SJSA1 (cell line): ENCODE measurements at places on chromosomes 16 and 17. TPM values are rescaled to one million over a fixed set of nuclear protein-coding genes. Genes with fewer than 3 reads are reported as not detected.
A peak's percentile ranks its signal among the peaks of the same experiment; 100 is the strongest.

The SLX1B gene
- 20.5 and 31.8 TPM in 2 replicates for total RNA-seq

DNA sequence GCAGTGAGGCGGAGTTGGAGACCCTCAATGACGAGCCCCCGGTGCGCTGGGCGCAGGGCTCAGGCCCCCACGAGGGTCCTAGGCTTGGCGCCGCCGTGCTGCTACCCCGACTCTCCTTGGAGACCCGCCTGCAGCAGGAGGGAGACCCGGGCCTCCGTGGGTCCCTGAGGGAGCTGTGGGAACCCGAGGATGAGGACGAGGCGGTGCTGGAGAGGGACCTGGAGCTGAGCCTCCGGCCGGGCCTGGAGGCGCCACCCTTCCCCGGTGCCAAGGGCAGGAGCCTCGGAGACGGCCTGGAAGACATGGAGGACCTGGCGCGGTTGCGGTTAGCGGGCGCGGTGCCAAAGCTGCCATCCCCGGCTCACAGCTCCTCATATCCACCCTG lies 2.3 kb downstream of the MYO15B start:
- DNase-seq, result no peak

DNA sequence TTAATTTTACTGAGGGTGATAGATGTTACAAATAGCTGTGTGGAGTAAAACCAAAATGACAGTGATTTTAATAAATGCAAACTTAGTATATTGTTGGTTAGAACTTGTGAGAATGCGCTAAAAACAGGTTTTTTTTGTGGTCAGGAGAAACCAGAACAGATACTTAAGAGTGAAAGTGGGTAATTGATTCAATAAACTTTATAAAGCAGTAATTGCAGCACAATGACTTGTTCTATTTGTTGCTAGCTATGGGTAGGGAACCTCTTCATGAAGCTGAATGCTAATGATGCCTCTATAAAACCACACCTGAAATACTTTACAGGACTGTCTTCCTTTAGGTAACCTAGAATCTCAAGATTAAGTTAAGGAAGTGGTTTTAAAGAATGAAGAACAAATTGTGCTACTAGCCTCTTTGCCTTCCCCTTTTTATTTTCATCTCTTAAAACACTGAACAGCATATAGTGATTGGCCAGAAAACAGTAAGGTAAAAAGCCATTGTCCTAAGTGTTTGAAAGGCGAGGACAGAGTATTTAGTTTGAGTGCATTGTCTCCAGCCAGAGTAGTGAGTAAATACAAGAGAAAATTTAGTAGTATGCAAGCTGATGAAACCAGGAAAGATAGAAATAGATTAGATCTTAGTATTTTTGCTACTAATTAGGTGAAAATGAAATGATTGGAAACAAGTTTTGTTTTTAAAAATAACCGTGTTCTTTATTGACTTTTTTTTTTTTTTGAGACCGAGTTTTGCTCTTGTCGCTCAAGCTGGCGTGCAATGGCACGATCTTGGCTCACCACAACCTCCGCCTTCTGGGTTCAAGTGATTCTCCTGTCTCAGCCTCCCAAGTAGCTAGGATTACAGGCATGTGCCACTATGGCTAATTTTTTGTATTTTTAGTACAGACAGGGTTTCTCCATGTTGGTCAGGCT lies 6.0 kb downstream of the GGNBP2 start:
- no peak for DNase-seq

The NLRP1 gene
- 48.2 and 49.3 TPM in 2 replicates for total RNA-seq

GRCh38 chr16:47043200-47043599 lies 69.7 kb upstream of the DNAJA2 start:
- no peak for DNase-seq

DNA sequence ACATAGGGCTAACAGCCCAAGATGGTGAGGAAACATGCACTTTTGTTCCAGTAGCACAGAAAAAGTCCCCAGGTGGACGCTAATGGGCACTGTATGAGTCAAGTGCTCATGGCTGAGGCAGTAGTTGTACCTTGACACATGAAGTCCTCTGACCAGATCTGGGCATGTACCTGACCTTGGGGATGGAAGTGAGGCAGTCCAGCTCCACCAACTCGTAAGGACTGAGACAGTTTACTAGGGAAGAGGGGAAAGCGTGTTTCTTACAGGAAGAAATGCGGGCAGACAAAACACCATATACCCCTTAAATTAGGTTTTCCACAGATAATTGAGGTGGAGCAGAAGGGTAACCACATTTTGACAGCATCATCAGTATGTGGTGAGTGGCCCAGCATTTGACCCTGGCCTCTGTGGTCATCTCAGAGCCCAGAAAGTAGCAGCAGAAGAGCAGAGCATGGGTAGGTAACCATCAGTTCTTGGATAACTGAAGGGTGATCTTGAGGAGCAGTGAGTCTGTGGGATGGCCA lies 32.4 kb upstream of the METTL9 start:
- no peak for DNase-seq

GRCh38 chr16:4500272-4500671 lies 24.1 kb downstream of the HMOX2 start:
- peak; percentile 64 for DNase-seq

The GPR142 gene
- total RNA-seq, result not detected in 2 replicates

- no peak for DNase-seq
These were observed 64.5 kb downstream of the SRCIN1 start for GRCh38 chr17:38541281-38541680.

GRCh38 chr17:42520540-42520951 lies 15.5 kb upstream of the NAGLU start:
- DNase-seq, result no peak

- DNase-seq, result no peak
These were observed 85.1 kb downstream of the SLC39A11 start for GRCh38 chr17:73007407-73007806.

The TBC1D3E gene
- 0.13 TPM in 1 of 2 replicates, not detected in the other for total RNA-seq

DNA sequence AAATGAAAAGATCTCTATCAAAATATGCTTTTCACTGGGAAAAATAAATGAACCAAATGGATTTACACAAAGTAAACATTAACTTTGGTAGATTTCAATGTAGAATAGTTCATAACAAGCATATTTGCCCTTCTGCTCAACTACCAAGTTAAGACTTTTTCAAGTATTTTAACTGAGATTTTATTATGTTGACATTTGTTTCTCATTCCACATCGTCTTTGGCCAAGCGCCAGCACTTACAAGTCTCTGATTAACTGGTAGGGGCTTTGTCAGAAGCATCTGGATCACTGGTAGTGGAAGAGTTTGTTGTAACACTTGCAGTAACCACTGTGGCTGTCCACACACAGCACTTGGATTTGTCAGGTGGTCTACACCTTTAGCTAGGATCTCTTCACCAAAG lies 22.9 kb downstream of the SLFN12L start:
- no peak for DNase-seq

- peak; percentile 76 for DNase-seq
These were observed 108.0 kb upstream of the CIBAR2 start for GRCh38 chr16:85220125-85220839.

DNA sequence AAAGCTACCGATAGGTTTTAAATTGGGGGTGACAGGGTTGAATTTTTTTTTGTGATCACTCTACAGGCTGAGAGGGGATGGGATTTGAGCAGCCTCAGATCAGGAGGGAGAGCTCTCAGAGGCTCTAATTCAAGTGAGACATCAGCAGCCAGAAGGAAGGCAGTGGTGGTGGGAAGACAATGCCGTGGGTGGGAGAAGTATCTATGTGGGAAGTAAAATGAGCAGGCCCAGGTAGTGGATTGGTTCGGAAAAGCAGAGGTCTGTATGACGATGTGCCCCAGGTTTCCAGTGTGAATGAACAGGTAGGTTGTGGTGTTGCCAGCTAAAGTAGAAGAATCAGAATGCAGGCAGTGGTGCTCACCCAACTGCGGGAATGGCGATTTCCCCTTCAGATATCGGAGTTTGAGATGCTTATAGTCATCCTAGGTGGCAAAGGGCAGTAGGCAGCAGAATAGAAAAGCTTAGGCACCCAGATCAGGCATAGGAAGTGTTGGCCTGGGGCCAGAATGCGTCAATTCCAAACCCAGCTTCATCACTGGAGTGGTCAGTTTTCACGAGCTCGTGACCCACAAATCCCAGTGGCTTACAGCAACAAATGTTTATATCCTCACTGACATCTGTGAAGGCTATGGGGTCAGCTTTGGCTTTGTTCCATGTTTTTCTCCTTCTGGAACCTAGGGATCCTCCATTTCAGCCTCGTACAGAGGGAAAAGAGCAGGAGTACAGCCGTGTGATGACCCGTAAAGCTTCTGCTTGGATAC lies 24.0 kb downstream of the MEOX1 start:
- DNase-seq, result no peak

GRCh38 chr17:14112407-14112806 lies 43.1 kb downstream of the COX10 start:
- no peak for DNase-seq

The RTN4RL1 gene
- not detected in 2 replicates for total RNA-seq

DNA sequence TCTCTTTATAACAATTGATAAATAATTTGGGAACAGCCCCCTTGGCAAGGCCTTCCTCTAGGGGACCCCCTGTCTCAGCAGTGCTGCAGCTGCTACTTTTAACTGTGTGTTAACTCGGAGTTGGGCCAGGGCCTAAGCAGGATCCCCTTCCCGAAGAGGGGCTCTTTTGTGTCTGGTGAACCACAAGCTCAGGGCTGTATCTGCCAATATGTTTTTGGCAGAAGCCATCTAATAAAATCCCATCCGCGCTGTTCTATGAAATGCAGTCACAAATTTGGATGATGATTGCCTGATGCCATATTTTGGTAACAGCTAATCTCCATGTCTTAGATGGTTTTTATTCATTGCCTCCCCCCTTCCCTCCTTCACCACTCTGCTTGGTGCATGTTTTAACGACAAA lies 267.7 kb downstream of the FTO start:
- DNase-seq, result no peak

The TEPSIN gene
- 20.4 and 27.1 TPM in 2 replicates for total RNA-seq

- DNase-seq, result peak; percentile 62
These were observed 4.3 kb downstream of the KAT2A start for GRCh38 chr17:42116705-42117396.

GRCh38 chr17:4838309-4838785 lies 5.2 kb downstream of the MINK1 start:
- DNase-seq, result no peak
